ENCODE measurements at places on chromosomes 7 and 10.

DNA sequence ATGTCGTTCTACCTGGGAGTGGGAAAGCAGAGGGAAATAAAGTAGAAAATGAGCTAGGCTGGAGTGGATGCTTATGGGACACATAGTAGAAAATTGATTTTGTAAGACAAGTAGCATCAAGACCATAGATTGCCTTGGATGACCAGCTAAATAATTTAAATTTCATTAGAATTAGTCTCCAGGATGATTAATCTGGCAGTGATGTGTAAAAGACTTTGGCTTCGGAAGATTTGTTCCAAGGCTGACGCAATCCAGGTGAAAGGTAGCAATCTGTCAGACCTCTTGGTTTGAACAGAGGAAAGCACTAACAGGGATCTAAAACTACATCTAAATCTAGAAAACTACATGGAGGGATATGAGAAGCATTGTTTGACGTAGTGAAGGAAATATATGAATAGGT is 236.5 kb downstream of the ARL4A start:
- no peaks in the 10 kb centered on the region for H3K4me1 ChIP-seq
- H3K27ac ChIP-seq: no peak overlapping the region
- DNase-seq: no peak
- H3K36me3 ChIP-seq: no peaks in the 10 kb centered on the region
- H3K4me3 ChIP-seq: no peak overlapping the region
- no peaks in the 10 kb centered on the region for H3K27me3 ChIP-seq

DNA sequence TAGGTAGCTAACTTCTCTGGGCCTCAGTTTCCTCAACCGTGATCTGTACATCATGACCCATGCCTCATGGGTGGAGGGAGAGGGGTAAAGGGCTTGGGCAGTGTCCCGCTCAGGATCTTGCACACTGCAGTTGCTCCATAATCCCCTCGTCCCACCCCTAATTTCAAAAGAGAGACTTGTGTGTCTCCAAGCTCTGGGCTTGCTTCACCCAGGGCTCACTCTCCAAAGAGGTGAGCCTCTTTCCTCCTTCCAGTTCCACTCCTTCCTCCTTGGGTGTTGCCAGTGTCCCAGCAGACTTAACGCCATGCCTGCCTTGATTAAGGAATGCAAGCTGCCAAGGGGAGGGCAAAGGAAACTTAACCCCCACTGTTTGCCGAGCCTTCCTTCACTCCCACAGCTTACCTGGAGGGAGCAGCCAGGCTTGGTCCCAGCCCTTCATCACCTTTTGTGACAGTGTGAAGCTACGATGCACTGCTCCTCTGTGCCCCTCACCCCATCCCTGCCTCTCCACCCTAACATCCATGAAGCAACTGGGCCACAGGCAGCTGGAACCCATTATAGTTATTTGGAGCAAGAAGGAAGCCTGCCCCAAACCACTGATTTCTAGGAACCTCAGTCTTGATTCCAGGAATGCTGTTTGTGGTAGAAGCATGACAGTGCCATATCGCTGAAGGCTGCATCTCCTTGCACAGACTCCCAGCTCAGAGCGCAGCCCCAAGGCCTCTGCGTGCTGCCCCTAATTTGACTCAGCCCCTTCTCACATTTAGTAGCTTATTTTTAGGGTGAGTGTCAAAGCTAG is 363.3 kb downstream of the TNS3 start:
- H3K27me3 ChIP-seq: no peaks in the 10 kb centered on the region
- no peaks in the 10 kb centered on the region for H3K36me3 ChIP-seq
- no peak overlapping the region for H3K4me3 ChIP-seq
- no peak overlapping the region for H3K27ac ChIP-seq

DNA sequence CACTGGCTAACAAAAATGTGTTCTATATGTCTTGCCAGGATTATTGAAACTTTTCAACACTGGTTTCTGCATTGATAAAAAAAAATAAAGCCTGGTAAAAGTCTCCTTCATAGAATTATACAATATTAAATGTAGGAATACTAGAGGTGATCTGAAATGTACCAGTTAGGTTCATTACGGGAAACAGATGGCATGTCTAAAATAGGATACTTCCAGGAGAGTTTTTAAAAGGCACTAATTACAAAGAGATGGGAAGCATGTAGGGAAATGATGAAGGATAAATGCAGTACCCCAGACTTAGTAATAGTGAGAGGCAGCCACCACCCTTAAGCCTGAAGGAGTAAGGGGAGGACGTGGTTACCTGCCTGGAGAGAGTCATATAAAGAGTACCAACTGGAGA is 107.0 kb upstream of the NPSR1 start:
- H3K27ac ChIP-seq: no peak overlapping the region
- H3K36me3 ChIP-seq: no peaks in the 10 kb centered on the region
- H3K4me1 ChIP-seq: no peaks in the 10 kb centered on the region

- H3K4me3 ChIP-seq: no peak overlapping the region
- H3K27me3 ChIP-seq: no peaks in the 10 kb centered on the region
- H3K36me3 ChIP-seq: no peaks in the 10 kb centered on the region
- no peak for DNase-seq
Measured at GRCh38 chr10:131736321-131736980, 164.4 kb upstream of the PPP2R2D start.
